Kidney epithelial cell (primary cell): ENCODE measurements at places on chromosomes 1 and 21.

DNA sequence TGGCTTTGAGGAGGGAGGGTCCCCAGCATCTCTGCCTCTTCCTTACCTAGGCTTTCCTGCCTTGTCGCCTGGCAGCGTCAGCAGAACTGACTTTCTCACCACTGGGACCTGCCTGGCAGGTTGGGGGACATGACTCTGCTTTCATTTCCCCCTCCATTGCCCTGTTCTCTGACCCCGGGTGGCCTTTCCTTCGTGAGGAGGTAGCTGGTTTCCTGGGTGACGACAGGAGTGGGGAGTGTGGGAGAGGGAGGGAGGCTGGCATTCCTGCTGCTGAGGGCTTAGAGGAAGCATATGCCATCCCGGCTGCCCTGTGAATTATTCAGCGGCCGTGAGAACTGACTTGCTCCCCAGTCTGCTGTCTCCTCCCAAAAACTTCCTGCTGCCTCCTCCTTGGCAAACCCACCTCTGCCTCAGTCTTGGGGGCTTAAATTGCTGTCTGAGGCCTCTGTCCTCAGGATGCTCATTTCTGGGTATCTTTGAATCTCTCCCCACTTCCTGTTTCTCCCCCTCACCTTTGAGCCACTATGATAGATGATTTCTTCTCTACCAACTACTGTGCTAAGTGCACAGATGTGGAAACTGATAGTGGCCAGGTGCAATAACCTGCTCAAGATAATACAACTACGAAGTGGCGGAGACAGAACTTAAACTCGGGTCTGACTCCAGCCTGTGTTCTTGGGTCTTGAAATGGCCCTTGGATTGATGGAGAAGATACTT, 182.0 kb upstream of the CSF3R start:
- DNase-seq = no peak

DNA sequence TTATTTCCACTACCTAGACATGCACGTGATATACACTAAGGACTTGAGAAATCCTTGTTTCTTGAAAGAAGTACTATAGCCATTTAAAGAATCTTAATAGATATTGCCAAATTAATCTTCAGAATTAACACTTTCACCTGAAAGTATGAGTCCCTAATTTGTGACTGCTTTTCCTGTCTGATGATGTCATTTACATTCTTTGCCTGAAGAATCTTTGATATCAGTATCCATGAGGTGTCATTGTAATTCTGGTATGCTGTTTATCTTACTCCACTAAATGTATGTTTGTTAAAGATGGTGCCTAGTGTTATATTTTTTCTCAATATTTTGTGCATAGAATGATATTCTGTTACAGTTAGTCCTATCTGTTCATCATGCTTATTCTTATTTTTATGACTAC, 48.5 kb upstream of the RC3H1 start:
- no peak for DNase-seq

DNA sequence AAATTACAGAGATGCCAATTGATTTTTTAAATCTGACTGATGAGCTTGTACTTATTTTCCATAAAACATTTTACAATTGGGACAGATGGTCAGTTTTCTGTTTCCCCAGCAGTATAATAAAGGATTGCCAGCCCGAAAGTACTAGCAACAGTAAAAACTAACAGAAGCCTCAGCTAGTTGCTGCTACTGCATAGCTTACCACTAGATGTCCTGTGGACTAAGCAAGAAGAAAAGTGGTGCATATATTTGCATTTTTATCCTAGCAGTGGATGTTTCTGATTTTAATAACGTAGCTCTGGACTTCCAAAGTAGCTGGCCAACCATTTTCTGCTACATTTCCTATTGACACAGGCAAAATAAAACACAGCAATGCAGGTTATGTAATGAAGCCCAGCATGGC, 241.5 kb downstream of the BARHL2 start:
- no peak for DNase-seq

GRCh38 chr1:184755226-184756065, 788 bp upstream of the EDEM3 start:
- peak; percentile 59 for DNase-seq

GRCh38 chr1:41239988-41240610, 2.0 kb downstream of the SCMH1 start:
- DNase-seq = no peak

DNA sequence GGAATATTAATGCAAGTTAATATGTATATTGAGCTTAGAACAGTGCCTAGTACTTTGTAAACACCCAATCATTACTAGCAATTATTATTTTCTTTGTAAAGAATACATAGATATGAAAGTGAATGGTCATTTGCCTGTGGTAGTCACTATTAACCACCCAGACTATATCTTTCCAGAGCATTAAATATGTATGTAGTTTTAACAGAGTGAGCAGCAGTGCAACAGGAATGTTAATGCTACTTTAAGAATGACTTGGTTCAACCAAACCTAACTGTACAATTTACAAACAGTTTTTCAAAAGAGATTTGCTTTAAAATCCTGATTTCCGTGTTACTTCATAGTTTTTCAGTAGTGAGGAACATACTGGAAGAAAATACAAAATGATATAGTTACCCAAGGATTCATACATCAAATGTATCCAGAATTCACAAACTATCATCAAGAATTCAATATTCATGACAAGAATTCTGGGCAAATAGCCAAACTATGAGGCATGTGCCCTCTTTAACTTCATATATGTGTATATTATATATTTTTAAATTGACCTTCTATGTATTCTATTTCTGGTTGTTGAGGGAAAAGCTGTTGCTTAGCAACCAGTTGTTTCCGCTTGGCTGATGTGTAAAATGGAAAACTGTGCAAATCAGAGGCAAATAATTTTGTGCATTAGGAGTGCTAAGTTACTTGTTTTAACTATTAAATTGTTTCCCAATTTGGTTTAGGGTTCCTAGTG, 34.9 kb upstream of the IVNS1ABP start:
- DNase-seq = no peak

DNA sequence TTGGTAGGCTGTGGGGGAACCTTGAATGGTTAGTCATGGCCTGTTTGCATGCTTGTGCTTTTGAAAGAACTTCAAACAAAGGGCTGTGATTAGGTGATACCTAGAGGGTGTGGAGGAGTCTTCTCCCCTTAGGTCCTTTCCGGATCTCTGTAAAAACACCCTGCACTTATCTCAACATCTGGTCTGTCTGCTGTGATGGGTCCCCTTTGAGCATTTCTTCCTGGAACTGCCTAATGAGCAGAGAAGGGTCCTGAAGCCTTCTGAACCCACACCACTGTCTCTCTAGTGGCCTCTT, 59.6 kb downstream of the HUNK start:
- DNase-seq = no peak

DNA sequence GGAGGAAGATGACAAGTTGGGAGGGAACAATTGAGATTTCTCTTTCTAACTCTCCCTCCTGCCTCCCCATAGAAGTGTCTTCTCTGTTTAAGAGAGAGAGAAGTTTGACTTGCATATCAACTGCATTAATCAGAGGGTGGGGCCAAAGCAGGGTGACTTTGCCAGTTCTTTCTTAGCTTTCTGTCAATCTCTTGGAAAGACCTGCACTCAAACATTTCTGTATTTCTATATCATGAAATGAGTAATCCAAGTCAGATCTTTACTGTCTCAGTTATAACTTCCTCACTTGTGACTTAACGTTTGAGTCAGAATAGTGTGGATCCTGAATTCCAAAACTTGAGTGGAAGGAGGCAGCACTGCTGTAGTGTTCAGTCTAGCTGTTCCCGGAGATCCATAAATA, 180.8 kb upstream of the KCNK2 start:
- DNase-seq = no peak

DNA sequence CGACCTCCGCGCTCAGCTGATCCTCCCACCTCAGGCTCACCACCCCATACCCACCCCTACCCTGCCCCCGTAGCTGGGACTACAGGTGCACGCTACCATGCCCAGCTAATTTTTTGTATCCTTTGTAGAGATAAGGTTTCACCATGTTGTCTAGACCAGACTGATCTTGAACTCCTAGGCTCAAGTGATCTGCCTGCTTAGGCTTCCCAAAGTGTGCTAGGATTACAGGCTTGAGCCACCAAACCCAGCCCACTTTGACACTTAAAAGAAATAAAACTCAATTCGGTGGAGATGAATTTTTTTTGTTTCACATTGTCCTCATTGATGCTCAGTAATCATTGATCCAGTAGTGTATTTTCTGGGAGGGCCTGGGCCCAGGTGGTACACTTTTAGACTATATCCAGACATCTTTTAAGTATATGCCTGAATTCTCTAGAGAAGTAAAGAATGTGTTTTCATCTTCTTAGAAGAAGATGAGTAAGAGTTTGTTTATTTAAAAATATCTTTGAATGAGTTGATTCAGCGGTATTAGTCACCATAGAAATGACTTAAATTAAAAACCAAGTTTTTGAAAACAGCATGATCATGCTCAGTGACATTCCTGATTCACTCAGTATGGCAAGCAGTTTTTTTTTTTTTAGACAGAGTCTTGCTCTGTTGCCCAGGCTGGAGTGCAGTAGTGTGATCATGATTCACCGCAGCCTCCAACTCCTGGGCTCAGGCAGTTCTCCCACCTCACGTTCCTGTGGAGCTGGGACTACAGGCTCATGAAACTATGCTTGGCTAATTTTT, 57.8 kb downstream of the EPB41 start:
- peak; percentile 85 for DNase-seq

DNA sequence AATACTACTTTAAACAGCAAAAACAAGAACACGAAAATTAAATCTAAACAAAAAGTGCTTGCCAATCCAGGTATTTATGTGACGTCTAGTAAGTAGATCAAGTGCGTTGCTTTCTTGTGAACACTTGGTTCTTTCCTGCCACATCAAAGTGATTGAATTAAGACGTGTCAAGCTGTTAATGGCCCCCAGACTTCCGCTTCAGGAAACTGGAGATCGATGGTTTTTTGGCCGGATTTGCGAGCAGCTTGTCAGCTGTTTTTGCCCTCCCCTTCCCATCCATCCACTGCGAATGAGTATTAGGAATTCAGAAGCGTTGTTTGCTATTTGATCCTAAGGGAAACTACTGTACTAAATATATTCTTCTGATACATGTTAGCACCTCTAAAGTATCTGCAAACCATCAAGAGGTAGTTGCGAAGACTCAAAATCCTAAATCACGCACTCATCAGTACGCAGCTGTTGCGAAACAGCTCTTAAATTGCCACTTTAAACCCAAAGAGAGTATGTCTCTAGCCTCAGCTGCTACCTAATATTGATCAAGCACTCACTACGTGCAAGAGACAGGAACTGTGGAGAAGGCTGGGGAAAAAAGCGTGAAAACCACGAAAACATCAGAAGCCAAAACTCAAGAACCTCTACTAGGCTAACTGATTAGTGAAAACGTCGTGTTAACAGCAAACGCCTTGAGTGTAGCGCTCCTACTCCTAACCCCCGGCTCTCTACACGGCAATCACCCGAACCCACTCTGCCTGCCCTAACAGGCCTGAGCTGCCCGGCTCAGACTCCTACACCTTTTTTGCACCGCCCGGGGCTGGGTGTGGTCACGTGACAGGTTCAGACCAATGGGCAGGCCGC, 473 bp upstream of the BRDT start:
- DNase-seq = no peak
